COLO829 (cell line): ENCODE measurements at places on chromosomes 5 and 9.

DNA sequence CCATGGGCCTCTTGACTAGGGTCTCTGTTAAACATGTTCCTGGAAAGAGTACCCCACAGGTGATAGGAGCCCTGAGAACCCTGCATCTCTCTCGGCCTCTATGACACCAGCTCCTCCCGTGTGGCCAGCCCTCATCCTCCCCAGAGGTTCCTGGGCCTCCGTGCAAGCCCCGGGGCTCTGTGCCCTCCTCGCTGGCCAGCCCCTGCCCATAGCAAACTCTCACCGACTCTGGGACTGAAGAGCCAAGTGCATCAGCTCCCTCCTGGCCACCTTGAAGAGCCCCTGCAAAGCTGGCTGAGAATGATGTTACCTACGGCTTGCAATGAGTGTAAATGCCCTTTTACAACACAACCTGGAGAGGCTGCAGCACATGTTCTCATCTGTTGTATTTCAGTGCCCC lies 224.4 kb downstream of the ROR2 start:
- DNase-seq, result no peak

GRCh38 chr5:137119321-137119720 lies 379.8 kb downstream of the SPOCK1 start:
- DNase-seq, result no peak

DNA sequence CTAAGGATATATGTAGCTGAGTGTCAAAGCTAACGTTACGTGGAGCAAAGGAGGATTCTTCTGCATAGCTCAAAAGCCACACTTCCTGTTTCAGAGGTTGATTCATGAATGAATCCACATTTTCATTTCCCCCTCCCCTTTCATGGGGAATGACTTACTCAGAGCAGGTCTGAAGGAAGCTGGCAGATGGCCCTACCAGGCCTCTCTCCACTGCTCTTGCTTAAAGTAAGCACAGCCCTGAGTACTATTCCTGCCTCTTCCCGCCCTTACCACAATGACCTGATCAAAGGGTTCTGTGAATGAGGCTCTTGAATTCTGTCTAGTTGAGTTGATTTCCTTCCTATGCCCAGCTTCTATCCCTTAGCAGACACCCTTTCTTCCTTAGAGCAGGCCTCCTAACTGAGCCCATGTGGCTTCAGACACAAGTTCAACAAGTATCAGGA lies 6.3 kb downstream of the IGIP start:
- peak; percentile 76 for DNase-seq

DNA sequence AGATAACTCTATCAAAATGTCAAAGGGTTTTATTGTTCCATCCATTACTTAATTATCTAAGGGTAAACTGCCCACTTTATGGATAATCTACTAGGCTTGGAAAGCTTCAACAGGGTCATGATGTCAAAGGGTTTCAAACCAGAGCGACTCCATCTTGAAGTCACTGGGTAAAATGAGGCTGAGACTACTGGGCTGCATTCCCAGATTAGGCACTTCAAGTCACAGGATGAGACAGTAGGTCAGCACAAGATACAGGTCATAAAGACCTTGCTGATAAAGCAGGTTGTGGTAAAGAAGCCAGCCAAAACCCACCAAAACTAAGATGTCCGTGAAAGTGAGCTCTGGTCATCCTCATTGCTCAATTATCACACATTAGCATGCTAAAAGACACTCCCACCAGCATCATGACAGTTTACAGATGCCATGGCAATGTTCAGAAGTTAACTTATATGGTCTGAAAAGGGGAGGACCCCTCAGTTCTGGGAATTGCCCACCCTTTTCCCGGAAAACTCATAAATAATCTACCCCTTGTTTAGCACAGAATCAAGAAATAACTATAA lies 138.6 kb downstream of the GNAQ start:
- no peak for DNase-seq

DNA sequence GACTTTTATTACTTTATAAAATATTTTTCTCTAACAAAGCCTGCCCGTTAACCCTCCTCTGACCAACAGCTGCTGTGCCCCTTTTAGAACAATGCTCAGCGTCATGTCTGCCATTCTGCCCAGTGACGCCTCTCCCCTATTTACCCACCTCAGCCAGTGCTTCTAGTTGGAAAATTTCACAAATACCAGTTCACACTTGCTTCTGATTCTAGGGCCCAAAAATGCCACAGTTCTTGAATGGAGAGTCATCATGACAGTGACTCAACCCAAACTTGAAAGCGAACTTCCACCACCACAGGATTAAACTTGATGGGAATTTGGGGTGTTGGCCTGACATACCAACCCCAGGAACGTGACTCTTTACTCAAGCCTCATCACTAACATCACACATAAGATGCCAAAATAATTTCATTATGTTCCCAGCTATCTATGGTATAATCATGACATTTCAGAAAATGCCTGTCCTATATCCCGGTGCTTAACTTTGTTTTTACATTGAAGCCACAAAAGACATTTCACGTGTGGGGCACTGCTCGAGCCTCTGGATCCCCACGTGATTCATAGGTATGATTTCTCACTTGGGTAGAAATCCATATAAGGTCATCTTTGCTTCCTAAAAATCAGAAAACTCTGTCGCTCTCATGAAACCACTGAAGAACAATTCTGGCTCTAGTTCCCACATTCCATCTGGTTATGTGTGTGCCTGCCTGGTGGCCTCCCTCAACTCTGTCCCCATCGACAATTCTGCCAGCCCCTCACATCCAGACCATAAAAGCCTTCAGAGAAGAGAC lies 220.9 kb downstream of the ACTL7B start:
- DNase-seq, result no peak
